NCI-H1105 (cell line): ENCODE measurements at places on chromosomes 2 and 18.
A peak's percentile ranks its signal among the peaks of the same experiment; 100 is the strongest.

DNA sequence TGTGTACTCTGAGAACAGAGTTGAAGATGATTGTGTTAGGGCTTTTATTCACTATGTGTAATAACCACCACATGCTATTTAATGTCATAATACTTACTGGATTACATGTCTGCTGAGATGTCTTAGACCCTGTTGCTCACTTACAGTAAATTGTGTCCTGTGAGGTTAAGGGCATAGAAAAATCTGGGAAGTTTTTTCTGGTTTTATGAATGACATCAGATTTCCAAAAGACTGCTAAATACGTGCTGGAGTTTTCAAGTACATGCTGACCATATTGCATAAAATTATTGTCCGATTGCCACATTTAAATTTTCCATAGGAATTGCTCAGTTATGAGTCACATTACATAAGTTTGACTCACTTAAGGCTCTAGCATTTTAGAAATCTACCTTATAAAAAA is 96.7 kb upstream of the COL5A2 start:
- no peak for DNase-seq

- no peak for DNase-seq
Observed at GRCh38 chr18:5620289-5620688, 76.5 kb upstream of the EPB41L3 start.

DNA sequence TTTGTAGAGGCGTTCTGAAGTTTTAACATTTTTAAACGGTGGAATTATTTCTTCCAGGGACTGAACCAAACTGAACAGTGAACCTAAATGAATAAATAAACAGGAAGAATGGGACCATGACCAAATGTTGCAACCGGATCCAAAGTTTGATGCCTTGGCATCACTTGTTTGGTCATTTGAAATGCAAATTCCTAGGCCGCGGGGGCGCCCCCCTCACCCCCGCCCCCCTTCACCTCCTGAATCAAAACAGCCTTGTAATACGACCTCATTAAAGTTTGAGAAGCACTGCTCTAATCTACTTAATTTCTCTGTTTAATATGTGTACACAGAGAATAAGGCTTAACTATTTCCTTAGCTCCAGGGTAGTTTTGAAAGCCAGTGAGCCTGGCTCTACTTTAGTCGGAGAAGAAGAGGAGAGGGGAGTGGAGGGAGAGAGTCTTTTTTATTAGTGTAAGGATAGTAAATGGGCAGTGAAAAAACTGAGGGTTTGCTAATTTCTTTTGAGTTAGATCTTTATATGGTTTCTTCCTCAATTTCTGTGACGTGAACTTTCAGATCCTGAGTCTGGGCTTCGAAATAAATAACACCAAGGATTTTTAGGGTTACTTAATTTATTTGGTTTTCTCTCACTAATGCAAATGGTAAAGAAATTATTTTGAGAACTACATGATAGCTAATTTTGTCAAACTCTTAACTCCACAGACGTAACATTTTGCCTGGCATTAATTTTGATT is 5.7 kb downstream of the C2orf80 start:
- no peak for DNase-seq

GRCh38 chr2:165572151-165572550 is 102.7 kb downstream of the CSRNP3 start:
- peak; percentile 45 for DNase-seq

- DNase-seq: no peak
Observed at GRCh38 chr2:190877436-190877835, 3.2 kb upstream of the GLS start.

DNA sequence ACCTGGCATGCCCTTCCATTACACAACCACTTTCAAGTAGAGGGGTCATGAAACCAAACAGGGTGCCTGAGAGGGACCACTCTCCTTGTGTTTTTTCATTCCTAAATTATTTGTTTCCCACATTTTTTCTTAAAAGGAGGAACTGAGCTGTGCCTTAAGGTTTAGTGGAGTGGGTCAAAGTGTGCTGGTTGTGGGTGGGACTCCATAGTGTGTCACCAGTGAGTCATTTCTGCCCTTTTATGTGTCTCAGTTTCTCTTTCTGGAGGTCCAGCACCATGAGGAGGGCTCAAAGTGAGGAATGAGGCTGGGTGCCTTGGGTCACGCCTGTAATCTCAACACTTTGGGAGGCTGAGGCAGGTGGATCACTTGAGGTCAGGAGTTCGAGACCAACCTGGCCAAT is 37.8 kb downstream of the COMMD1 start:
- no peak for DNase-seq

DNA sequence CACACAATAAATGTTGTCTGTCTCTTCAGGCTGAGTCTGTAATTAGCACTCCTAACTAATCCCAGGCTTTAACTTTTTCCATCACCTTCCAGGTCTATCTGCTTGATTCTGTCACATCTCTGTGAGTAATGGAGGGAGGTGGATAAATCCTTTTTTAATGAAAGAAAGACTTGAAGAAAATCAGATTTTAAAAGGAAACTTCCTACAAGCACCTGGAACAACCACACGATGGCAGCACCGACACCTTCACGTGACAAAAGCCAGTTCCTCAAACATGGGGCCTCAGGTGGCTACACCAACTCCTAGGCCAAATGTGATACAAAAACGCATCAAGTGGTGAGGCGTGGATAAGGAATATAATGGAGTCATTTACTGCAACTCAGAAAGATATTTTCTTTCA is 41.8 kb downstream of the TGFBRAP1 start:
- no peak for DNase-seq

DNA sequence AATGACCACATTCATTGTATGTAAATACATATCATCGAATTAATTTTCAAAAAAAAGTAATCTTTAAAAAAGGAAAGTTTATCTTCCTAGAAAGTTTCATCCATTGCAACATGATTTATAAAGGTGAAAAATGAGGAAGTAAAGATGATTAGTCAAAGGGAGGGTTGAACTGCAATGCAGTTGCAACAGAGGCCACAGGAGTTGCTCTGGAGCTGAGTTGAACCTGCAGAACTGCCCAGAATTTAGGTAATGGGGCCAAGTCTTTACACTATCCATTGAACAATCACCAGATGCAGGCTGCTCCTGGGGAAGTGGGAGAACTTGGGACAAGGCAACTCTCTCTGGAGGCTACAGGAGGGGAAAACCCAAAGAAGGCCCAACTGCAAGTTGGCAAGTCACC is 390.7 kb downstream of the METTL4 start:
- no peak for DNase-seq

- DNase-seq: no peak
Observed at GRCh38 chr2:238899386-238899785, 51.5 kb downstream of the TWIST2 start.

- no peak for DNase-seq
Observed at GRCh38 chr2:154794406-154794805, 95.9 kb downstream of the KCNJ3 start.

DNA sequence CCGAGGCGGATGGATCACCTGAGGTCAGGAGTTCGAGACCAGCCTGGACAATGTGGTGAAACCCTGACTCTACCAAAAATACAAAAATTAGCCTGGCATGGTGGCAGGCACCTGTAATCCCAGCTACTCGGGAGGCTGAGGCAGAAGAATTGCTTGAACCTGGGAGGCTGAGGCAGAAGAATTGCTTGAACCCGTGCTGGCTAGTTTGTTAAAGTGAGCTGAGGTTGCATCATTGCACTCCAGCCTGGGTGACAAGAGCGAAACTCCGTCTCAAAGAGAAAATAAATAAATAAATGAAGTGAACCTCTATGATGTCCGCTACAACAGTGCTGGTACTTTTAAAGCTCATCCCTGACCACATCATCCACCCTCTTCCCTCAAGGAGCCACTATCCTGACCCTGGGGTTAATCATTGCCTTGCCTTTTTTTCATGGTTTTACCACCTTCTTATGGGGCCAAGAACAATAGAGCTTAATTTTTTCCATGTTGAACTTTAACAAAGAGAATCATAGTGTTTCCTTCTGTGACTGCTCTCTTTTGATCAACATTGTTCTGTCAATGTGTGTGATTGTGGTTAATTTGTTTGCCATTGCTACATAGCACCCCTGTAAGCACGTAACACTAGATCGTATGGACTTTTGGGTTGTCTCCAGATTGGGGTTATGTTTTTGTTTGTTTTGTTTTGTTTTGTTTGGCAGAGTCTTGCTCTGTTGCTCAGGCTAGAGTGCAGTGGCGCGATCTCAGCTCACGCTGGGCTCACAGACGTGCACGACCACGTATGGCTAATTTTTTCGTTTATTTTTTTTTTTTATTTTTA is 17.1 kb upstream of the ATRAID start:
- DNase-seq: no peak

DNA sequence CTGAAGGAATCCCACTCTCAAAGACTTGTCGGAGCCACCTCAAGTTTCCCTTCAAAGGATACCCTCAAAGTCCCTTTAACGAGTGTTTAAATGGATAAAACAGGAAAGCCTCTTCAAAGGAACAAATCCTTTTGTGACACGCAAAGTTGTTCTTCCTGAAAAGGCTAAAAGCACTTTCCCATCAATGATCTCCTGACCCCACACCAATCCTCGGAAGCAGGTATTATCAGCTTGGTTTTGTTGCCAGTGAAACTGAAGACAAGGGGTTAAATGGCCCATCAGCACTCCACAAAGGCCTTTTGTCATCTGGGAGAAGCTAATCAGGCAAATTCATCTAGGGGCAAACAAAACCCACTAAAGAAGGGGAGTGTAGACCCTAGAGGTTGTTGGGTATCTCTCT is 418.0 kb upstream of the ID2 start:
- no peak for DNase-seq

- no peak for DNase-seq
Observed at GRCh38 chr2:160334028-160334741, 134.1 kb upstream of the ITGB6 start.

GRCh38 chr2:110114831-110115255 is 779 bp downstream of the MALL start:
- DNase-seq: no peak

GRCh38 chr18:6521803-6522418 is 107.2 kb upstream of the L3MBTL4 start:
- no peak for DNase-seq

- no peak for DNase-seq
Observed at GRCh38 chr2:67290451-67291290, 106.5 kb upstream of the ETAA1 start.

DNA sequence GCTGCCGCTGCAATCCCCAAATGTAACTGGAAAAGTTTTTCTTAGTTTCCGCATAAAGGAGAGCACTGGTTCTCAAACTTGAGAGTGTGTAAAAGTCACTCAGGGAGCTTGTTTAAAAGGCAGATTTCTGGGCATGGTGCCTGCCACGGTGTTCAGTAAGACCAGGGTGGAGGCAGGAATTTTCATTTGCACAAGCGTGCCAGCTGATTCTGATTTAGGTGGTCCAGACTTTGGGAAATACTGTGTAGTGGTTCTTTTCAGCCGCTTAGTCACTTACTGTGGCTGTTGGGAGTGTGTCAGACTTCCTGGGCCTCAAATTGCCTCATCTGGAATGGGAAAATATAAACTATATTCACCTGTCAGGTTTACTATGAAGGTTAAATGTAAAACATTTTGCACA is 788 bp downstream of the ARMC9 start:
- DNase-seq: no peak

- DNase-seq: no peak
Observed at GRCh38 chr18:80223581-80224148, 23.6 kb downstream of the PARD6G start.

DNA sequence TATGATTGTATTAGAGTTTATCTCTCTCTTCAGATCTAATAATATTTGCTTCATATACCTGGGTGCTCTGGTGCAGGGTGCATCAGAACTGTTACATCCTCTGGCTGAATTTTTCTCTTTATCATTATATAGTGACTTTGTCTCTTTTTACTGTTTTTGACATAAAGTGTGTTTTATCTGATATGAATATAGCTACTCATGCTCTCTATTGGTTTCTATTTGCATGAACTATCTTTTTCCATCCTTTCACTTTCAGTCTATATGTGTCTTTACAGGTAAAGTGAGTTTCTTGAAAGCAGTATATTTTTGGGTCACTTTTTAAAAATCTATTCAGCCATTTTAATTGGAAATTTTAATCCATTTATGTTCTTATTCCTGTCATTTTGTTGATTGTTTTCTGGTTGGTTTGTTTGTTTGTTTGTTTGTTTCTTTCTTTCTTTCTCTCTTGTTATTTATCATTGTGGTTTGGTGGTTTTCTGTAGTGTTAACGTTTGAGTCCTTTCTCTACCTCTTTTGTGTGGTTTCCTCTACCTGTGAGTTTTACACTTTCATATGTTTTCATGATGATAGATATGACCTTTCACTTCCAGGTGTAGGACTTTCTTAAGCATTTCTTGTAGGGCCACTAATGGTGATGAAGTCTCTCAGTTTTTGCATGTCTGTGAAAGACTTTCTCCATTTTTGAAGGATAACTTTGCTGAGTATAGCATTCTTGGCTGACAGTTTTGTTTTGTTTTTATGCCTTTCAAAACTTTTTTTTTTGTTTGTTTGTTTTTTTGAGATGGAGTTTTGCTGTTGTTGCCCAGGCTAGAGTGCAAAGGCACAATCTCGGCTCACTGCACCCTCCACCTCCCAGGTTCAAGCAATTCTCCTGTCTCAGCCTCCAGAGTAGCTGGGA is 54.9 kb downstream of the CCNT2 start:
- no peak for DNase-seq

DNA sequence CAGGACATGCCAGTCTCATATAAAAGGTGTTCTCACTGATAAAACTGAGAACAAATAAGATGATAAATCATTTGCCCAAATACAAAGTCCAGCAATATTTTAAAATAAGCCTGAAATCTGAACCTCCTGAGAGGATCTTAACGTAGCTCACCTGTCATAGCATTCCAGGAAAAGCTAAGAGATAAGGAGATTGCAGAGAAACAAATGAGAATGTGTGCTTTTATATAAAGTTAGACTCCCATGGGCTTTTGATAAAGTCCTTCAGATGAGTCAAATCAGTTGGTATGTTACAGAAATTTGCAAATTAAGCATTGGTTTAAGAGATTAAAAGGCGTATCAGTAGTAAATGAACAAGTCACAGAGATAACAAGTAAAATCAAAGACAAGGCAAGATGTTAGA is 452.9 kb upstream of the CHAC2 start:
- DNase-seq: no peak

- no peak for DNase-seq
Observed at GRCh38 chr2:188576651-188577050, 285.0 kb downstream of the GULP1 start.

- DNase-seq: no peak
Observed at GRCh38 chr18:37598396-37598795, 32.8 kb upstream of the CELF4 start.

GRCh38 chr2:45804987-45805755 is 153.7 kb downstream of the PRKCE start:
- no peak for DNase-seq

DNA sequence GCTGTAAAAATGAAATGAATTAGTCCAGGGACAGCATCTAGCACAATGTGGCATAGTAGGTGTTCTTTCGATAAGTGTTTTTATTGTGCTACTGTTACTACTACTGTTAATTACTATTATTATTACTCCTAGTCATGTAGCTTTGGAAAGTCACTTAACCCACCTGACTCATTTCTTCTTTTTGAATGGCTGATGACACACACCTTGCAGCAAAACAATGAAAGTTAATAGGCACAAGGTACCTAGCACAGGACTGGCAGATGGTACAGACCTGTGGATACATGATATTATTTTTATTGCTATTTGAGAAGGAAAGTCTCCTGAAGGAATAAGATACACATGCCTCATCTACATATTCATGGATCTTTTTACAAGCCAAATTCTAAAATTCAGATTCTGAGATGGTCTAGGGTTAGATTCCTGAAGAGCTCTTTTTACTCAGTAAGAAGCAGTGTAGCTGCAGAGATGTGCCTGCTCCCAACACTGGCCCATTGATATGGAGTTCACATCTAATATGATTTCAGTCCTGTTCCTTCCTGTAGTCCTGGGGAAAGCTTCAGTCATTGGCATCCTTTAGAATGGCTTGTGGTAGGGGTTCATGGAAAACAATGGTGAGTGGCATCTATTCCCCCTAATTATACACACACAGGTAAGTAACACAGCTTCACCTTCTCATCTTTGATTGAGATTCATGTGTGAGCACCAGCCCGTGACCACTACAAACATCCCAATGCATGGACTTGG is 7.9 kb upstream of the ERMN start:
- no peak for DNase-seq
